Lower lobe of right lung (tissue), 2 donors: ENCODE measurements at places on chromosomes 12 and 14. TPM values are rescaled to one million over a fixed set of nuclear protein-coding genes. Genes with fewer than 3 reads are reported as not detected.

- no peak overlapping the region for H3K4me3 ChIP-seq
- H3K27me3 ChIP-seq = no peaks in the 10 kb centered on the region
- H3K27ac ChIP-seq = no peak overlapping the region
- peaks cover 24% of the 10 kb centered on the region for H3K36me3 ChIP-seq
- peaks cover 7% of the 10 kb centered on the region for H3K4me1 ChIP-seq
- DNase-seq = no peak
Measured at GRCh38 chr14:105053421-105053820, 11.8 kb downstream of the GPR132 start.

GRCh38 chr12:32870716-32871115 lies 25.9 kb downstream of the PKP2 start:
- H3K36me3 ChIP-seq = no peaks in the 10 kb centered on the region
- H3K4me1 ChIP-seq = no peaks in the 10 kb centered on the region

DNA sequence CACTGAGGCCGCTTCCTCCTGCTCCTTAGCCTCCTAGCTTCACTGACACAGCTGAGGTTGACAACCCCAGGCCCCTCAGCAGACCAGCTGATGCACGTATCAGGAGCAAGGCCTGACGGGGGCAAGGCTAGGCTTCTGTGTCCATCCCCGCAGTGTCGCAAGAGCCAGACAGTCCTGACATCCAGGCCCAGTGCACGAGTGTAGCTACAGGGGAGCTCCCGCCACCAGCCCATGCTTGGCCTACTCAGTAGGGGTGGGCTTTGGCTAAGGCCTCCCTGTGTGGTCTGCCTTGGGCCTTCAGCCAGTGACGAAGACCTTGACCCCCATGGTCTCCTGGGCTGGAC lies 179.1 kb downstream of the DPF3 start:
- DNase-seq = no peak
- H3K36me3 ChIP-seq = no peaks in the 10 kb centered on the region
- H3K27ac ChIP-seq = no peak overlapping the region
- no peak overlapping the region for H3K4me3 ChIP-seq

DNA sequence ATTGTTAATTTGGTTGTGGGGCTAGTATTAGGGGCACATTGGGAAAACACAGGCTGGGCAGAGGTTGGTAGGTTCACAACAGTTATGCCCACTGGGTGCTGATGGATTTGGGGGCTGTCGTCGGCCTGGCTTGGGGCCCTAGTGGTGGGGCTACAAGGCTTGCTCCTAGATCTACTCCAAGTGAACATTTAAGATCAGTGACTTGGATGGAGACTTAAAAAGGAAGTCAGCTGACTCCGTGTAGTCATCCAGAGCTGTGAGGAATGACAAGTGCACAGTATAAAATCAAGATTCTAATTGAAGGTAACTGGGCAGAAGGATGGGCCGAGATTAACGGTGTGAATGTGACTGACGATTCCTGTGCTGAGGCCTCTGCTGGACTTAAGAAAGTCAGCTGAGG lies 12.8 kb upstream of the NR4A1 start:
- H3K36me3 ChIP-seq = no peaks in the 10 kb centered on the region
- peaks cover 55% of the 10 kb centered on the region for H3K4me1 ChIP-seq
- no peak for DNase-seq
- H3K27ac ChIP-seq = peak overlapping the region; percentile 31
- peak overlapping the region; percentile 65 for H3K4me3 ChIP-seq
- H3K27me3 ChIP-seq = no peaks in the 10 kb centered on the region

- DNase-seq = no peak
- H3K27ac ChIP-seq = no peak overlapping the region
- no peak overlapping the region for H3K4me3 ChIP-seq
- no peaks in the 10 kb centered on the region for H3K27me3 ChIP-seq
- H3K36me3 ChIP-seq = no peaks in the 10 kb centered on the region
Measured at GRCh38 chr12:98997899-98998298, 352.8 kb downstream of the APAF1 start.

GRCh38 chr12:109497675-109498074 lies 20.2 kb downstream of the UBE3B start:
- peaks cover 95% of the 10 kb centered on the region for H3K36me3 ChIP-seq
- no peak overlapping the region for H3K27ac ChIP-seq
- no peak overlapping the region for H3K4me3 ChIP-seq
- no peaks in the 10 kb centered on the region for H3K4me1 ChIP-seq
- H3K27me3 ChIP-seq = no peaks in the 10 kb centered on the region

DNA sequence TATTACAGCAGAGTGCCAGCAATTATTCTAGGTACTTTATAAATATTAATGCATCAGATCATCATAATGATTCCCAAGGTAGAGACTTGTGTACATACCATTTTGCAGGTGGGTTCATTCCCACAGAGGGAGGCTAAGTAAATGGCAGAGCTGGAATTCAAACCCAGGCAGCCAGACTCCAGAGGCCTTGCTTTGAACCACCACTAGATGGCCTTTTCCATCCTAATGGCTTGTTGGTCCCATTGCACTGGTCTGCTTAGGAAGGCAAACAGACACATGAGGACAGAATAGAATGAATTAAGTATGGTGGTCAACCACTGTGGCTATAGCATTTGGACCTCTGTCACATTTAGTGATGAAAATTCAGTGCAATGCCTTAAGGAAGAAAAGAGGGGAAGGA lies 158.7 kb downstream of the METTL25 start:
- no peaks in the 10 kb centered on the region for H3K36me3 ChIP-seq

- H3K27me3 ChIP-seq = no peaks in the 10 kb centered on the region
- H3K4me3 ChIP-seq = no peak overlapping the region
- peaks cover 8% of the 10 kb centered on the region for H3K4me1 ChIP-seq
Measured at GRCh38 chr12:92921877-92922276, 7.2 kb downstream of the EEA1 start.

DNA sequence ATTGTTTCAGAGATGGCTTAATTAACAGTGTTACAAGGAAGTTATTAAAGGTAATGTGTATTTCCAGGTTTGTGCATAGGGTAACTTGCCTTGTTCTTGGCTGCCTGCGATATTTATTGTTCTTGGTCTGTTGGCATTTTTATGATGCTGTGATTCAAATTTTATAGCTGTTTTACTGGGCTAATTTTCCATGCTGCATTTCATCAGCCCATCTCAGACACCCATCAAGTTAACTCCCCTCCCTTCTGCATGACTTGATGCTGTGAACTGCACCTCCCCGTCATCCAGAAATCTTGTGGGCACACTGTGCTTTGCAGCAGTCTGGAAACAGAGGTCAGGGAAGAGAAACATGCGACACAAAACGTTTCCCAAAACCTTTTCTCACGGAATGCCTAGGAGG lies 1049.2 kb downstream of the AACS start:
- H3K4me1 ChIP-seq = no peaks in the 10 kb centered on the region
- no peaks in the 10 kb centered on the region for H3K36me3 ChIP-seq
- no peak for DNase-seq

DNA sequence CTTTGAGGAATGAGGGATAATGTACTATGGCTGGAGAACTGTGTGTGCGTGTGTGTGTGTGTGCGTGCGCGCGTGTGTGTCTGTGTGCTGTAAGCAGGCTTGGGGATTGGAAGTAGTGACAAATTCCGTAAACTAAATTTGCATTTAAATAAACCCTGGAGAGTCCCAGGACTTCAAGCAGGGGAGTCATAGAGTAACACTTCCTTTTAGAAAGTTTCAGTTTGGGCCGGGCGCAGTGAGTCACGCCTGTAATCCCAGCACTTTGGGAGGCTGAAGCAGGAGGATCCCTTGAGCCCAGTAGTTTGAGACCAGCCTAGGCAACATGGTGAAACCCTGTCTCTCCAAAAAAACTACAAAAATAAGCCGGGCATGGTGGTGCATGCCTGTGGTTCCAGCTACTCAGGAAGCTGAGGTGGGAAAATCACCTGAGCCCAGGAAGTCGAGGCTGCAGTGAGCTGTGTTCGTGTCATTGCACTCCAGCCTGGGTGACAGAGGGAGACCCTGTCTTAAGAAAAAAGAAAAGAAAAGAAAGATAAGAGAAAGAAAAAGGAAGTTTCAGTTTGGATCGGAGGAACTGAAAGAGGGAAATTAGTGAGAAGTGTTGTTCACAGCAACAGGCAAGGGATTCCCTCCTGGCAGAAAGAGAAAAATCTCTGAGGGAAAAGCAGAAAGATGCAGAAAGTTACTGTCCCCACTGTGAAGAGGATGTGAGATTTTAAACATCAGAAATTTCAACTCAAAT lies 222.7 kb upstream of the SOX5 start:
- H3K36me3 ChIP-seq = no peaks in the 10 kb centered on the region
- no peaks in the 10 kb centered on the region for H3K27me3 ChIP-seq
- H3K4me1 ChIP-seq = no peaks in the 10 kb centered on the region
- H3K27ac ChIP-seq = no peak overlapping the region
- H3K4me3 ChIP-seq = no peak overlapping the region

GRCh38 chr12:124334266-124334665 lies 39.4 kb downstream of the RFLNA start:
- no peak overlapping the region for H3K4me3 ChIP-seq
- no peaks in the 10 kb centered on the region for H3K27me3 ChIP-seq
- no peak overlapping the region for H3K27ac ChIP-seq
- peaks cover 93% of the 10 kb centered on the region for H3K36me3 ChIP-seq
- no peaks in the 10 kb centered on the region for H3K4me1 ChIP-seq
- DNase-seq = no peak

GRCh38 chr14:101961746-101962502 lies 2.4 kb upstream of the DYNC1H1 start:
- no peaks in the 10 kb centered on the region for H3K36me3 ChIP-seq
- H3K27me3 ChIP-seq = no peaks in the 10 kb centered on the region
- H3K27ac ChIP-seq = peak overlapping the region; percentile 32
- H3K4me1 ChIP-seq = peaks cover 38% of the 10 kb centered on the region

DNA sequence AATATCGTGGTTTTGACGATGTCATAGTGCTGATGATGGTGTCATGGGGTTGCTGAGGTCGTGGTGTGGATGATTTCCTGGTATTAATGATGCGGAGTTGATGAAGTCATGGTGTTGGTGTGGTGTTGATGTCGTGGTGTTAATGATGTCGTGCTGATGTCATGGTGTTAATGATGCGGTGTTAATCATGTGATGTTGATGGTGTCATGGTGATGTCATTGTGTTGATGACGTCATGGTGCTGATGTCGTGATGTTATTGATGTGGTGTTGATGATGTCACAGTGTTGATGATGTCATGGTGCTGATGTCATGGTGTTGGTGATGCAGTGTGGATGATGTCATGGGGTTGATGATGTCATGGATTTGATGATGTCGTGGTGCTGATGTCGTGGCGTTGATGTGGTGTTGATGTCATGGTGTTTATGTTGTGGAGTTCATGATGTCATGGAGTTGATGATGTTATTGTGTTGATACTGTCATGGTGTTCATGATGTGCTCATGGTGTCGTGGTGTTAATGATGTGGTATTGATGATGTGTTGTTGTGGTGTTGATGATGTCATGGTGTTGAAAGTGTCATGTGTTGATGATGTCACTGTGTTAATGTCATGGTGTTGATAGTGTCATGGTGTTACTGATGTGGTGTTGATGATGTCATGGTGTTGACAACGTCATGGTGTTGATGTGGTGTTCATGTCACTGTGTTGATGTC lies 48.5 kb upstream of the RIMBP2 start:
- DNase-seq = no peak
- H3K27ac ChIP-seq = no peak overlapping the region
- H3K27me3 ChIP-seq = peaks cover 17% of the 10 kb centered on the region
- no peaks in the 10 kb centered on the region for H3K36me3 ChIP-seq
- H3K4me1 ChIP-seq = no peaks in the 10 kb centered on the region
- H3K4me3 ChIP-seq = no peak overlapping the region

DNA sequence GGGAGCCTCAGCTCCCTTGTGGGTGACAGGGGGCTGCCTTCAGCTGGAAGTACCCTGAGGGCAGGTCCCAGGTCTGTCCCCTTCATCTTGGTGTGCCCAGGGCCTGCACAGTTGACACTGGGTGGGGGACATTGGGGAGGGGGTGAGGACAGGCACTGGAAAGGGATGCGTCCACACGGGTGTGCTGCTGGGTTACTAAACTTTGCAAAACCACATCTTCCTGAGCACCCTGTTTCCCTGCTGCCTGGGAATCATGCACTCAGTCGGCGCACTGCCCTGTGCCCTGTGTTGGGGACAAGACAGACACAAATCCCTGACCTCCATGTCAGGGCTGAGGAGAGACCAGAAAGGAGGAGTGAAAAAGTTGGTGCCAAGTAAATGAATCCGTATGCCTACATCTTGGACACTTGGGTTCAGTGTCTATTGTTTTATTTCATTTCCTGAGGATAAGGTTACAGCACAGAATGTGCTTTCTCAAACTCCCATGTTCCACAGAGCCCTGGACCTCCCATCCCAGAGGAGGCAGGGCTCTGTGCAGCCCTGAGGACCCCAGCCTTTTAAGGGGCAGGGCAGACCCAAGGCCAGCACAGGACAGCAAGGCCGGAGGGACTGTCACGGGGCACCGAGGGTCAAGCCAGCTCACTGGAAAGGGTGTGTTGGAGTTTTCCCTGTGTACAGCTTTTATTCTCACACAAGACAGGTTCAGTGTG lies 2.9 kb upstream of the SLC25A29 start:
- no peak for DNase-seq
- no peak overlapping the region for H3K4me3 ChIP-seq
- H3K27me3 ChIP-seq = no peaks in the 10 kb centered on the region
- peak overlapping the region; percentile 51 for H3K27ac ChIP-seq
- peaks cover 55% of the 10 kb centered on the region for H3K4me1 ChIP-seq

- H3K4me1 ChIP-seq = no peaks in the 10 kb centered on the region
- no peaks in the 10 kb centered on the region for H3K36me3 ChIP-seq
- H3K27me3 ChIP-seq = no peaks in the 10 kb centered on the region
- DNase-seq = no peak
- H3K27ac ChIP-seq = no peak overlapping the region
Measured at GRCh38 chr12:62919838-62920237, 15.1 kb downstream of the PPM1H start.

DNA sequence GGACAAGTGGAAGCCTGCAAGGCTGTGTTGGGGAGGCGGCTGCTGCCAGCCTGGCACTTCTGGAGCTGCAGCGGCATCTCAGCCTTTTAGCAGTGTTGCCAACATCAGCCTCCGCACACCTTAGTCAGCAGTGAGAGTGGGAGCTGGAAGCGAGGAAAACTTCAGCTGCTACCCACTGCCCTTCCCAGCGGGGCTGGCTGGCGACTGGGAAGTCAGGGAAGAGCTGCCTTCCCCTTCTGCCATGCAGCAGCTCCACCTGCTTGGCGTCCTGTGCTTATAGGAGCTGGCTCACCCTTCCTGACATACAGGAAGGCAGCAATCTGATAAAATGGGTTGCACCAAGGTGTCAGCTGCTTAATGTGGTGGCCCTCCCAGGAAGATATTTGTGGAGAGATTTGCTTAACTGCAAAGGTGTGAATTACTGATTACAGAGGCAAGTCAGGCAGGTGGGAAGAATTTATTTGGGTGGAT lies 15.4 kb upstream of the PLEKHG3 start:
- H3K27ac ChIP-seq = no peak overlapping the region
- no peak for DNase-seq
- H3K27me3 ChIP-seq = no peaks in the 10 kb centered on the region

GRCh38 chr12:94080341-94081009 lies 67.9 kb upstream of the PLXNC1 start:
- H3K27ac ChIP-seq = no peak overlapping the region
- H3K27me3 ChIP-seq = no peaks in the 10 kb centered on the region
- H3K4me3 ChIP-seq = no peak overlapping the region
- H3K36me3 ChIP-seq = no peaks in the 10 kb centered on the region

The SMCO2 gene
- total RNA-seq = 0.47 TPM

The PIWIL1 gene
- total RNA-seq = not detected

The SPIC gene
- total RNA-seq = not detected

The GYS2 gene
- not detected for total RNA-seq

The CISTR gene
- total RNA-seq = not detected

The AQP6 gene
- total RNA-seq = 0.09 TPM

The ABCC9 gene
- total RNA-seq = 27.5 TPM

The CIROP gene
- not detected for total RNA-seq

The BORCS5 gene
- 10.1 TPM for total RNA-seq
